ENCODE measurements at places on chromosomes 6 and 20. TPM values are rescaled to one million over a fixed set of nuclear protein-coding genes. Genes with fewer than 3 reads are reported as not detected.

The MRAP2 gene
- total RNA-seq = 0.92 TPM

The CST4 gene
- not detected for total RNA-seq

The PHF10 gene
- total RNA-seq = 33.4 TPM

The DEK gene
- 481 TPM for total RNA-seq

The YIPF3 gene
- total RNA-seq = 127 TPM

The C20orf144 gene
- not detected for total RNA-seq

The BFSP1 gene
- total RNA-seq = 4.2 TPM

The KIFC1 gene
- total RNA-seq = 148 TPM

The LGSN gene
- total RNA-seq = not detected

The NFATC2 gene
- 0.18 TPM for total RNA-seq

The RIMS1 gene
- total RNA-seq = 3.3 TPM

The CABLES2 gene
- 3.8 TPM for total RNA-seq

The DPPA5 gene
- not detected for total RNA-seq

The GRM1 gene
- total RNA-seq = not detected

The DYNLT2 gene
- total RNA-seq = 1.8 TPM

The PABPC1L gene
- total RNA-seq = 1.2 TPM

The HS3ST5 gene
- total RNA-seq = not detected

The PCSK2 gene
- total RNA-seq = 0.06 TPM

The C20orf141 gene
- total RNA-seq = not detected

The BPIFA1 gene
- not detected for total RNA-seq

The MMS22L gene
- total RNA-seq = 28.4 TPM

The CENPW gene
- total RNA-seq = 80.8 TPM

The LBP gene
- not detected for total RNA-seq

The SULF2 gene
- 3.7 TPM for total RNA-seq

The IP6K3 gene
- not detected for total RNA-seq

The SH3BGRL2 gene
- total RNA-seq = 13.2 TPM

The TMEM217 gene
- total RNA-seq = 0.40 TPM

The SIRPA gene
- total RNA-seq = 11.5 TPM

The RSPO3 gene
- not detected for total RNA-seq

The ULBP2 gene
- 53.7 TPM for total RNA-seq

The PRKN gene
- total RNA-seq = 0.57 TPM

The ZC3H12D gene
- 0.30 TPM for total RNA-seq

The CLDN20 gene
- total RNA-seq = 0.54 TPM

The PRSS35 gene
- not detected for total RNA-seq
